ENCODE measurements at places on chromosomes 16 and 17.

DNA sequence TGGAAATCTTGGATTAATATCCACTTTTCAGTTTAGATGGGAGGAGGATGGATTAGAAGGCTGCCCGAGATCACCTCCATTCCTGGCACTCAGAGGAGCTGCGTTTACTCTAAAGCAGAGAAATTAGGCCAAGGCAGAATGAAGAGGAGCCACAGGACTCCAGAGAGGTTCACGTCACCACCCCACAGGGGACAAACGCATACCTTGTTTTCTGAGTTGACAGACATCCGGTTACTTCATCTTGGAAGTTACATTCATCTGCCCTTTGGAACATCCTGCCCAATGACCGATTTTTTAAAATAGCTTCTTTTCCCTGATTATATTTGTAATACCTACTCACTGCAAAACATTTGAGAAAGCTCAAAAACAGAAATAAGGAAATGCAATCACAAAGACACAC lies 220.0 kb downstream of the SOX9 start:
- DNase-seq: no peak

DNA sequence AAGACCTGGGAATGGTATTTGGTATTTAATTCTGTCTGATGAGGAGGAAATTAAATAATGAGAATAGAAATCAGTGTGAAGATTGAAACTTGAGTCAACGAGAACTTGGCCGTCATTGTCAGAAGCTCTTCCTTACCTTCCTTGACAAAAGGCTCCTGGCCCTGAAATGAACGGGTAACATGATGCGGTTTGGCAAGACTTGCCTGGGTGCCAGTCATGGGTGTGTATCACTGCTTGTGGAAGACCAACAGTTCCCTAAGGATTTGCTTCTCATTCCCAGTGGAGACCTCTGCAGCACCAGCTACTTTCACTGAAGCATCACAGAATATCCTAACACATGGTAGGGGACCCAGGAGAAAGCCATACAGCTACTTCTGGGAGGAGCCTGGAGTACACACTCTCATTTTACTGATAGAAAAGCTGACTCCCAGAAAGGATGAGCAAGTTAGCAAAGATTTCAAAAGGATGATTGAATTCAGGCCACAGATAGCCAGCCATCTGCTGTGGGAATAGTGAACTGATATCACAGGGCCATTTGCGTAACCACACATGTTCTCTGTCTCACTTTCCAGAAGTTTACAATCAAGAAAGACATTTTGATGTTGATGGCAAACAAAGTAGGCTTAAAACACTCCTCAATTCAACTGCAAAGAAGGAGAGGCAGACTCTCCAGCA lies 258.1 kb upstream of the SALL1 start:
- DNase-seq: no peak

GRCh38 chr17:78111016-78111726 lies 17.4 kb downstream of the TMC6 start:
- no peak for DNase-seq

- peak; percentile 85 for DNase-seq
These were observed at the start of gene CCDC40 for GRCh38 chr17:80035937-80036714. Gene CCDC40, plus strand, starts transcription at chr17:80036642. Its CDS starts 21 bp downstream, at chr17:80036663.

DNA sequence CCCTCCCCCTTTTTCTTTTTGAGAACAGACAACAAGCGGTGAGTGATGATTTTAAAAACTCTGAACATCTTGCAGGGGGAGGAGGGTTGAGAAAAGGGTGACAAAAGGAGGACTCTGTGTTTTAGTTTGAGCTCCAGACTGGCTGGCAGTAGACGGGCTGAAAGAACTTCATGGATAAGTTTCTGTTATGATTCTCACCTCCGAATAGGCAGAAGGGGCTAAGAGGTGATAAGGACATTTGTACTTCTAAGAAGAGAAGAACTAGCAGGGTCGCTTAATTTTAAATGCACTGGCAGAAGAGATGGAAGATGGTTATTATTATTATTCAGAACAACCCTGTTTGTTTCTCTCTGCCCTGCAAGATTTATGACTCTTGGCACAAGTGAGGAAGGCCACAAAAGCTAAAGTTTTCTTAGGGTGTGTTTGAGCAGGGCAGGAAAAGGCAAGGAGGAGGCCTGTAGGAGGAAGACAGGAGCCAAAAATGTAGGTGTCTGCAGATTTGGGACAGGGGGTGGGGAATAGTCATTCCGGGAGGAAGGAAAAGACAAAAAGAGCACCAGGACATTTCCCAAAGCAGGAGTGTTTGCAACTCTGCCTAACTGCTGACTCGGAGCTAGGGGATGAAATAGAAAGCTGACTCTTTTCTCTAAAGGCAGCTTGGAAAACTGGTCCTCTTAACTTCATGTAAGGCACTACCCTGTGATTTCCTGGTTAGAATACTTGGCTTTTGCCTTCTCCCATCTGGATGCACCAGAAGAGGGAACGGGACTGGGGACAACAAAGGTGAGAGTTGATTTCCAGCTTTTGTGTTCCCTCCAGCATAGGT lies 11.9 kb upstream of the HOXB2 start:
- DNase-seq: no peak

- no peak for DNase-seq
These were observed 232.4 kb upstream of the PSMD7 start for GRCh38 chr16:74064120-74064735.

- no peak for DNase-seq
These were observed 37.2 kb downstream of the SIAH1 start for GRCh38 chr16:48347980-48348379.

DNA sequence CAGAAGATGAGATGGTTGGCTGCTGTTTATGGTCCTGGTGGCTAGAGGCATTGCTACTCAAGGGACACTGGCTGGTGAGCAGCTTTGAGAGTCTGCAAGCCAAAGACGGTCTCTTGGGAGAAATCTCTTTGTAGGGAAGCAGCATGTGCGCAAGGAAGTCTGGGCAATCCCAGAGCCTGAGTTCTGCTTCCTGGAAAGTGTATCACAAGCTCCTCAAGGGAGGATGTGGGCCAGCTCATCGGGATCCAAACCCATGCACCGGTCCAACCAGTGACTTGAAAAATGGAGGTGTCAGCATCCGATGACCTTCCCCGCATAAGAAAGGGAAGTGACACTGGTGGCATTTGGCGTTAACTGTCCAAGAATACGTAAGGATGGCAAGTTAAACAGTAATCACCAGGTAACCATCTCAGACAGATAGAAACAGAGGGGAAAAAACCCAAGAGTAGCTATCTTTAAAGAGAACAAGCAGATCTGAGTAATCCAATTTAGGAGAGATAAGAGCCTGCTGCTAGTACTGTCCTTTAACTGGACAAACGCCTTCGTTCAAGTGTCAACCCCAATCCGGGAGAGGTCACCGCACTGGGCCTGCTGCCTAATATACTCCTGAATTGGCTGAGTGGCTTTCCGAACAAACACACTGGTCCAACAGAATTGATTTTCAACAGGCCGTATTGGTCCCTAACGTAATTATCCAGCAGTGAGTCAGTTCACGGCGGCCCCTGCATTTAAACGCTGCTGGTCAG lies 303.0 kb upstream of the ZFHX3 start:
- no peak for DNase-seq

DNA sequence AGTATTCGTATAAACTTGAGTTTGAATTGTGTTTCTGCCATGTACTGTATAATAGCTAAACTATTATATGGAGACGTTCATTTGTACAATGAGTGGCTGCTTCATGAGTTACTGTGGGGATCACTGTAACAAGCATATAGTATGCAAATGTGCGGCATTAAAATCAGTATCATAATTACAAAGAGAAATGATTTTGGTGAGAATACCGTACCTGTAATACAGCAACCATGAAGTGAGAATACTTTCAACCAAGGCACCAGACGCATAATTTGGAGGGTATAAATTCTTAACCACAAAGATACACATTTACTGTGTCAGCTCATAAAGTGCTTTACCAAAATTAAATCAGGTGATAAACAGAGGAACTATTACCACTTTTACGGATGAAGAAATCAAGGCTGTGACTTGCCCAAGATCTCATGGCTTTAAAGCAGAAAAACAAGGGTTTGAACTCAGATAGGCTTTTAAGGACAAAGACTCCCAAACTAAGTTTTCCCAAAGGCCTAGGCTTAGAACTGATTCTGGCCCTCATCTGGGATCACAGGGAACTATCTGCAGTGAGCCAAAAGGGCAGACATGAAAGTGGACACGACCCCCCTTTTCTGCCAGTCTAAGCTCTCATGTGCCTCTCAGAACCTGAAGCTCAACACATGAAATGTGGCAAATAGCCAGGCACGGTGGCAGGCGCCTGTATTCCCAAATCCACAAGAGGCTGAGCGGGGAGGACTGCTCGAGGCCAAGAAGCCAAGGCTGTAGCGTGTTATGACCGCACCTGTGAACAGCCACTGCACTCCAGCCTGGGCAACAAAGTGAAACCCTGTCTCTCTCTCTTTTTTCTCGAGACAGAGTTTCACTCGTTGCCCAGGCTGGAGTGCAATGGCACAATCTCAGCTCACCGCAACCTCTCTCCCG lies 6.4 kb downstream of the RPS15A start:
- DNase-seq: no peak

DNA sequence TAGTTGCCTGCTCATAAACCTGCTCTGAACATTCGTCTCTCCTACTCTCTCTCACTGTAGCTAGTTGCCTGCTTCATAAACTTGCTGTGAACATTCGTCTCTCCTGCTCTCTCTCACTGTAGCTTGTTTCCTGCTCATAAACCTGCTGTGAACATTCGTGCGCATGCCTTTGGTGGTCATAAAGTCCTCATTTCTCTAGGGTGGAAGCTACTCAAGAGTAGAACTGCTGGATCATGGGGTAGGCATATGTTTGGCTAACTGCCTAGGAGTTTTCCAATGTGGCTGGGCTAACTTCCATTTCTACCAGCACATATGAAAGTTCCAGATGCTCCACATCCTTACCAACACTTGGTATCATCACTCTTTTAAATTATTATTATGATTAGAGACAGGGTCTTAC lies 174.6 kb upstream of the RPH3AL start:
- DNase-seq: no peak

- DNase-seq: no peak
These were observed 32.0 kb upstream of the AQP8 start for GRCh38 chr16:25184771-25185170.
